ENCODE measurements at places on chromosomes 1 and 21.

- DNase-seq = no peak
Measured at GRCh38 chr1:5165762-5166161, 511.4 kb downstream of the AJAP1 start.

DNA sequence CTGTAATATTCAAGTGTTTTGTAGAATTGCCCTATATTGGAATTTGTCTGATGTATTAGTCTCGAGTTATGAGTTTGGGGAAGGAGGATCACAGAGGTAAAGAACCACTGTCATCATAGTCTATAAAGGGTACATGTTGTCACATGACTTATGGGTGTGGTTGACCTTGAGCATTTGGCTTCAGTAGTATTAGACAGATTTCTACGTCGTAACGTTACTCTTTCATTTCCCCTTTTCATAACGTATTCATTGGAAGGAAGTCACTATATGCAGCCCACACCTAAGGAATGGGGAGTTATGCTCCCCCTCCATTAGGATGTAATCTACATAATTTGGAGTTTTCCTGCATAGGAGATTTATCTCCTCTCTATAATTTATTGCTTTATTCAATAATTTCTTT is 110.1 kb upstream of the VAV3 start:
- DNase-seq = no peak

DNA sequence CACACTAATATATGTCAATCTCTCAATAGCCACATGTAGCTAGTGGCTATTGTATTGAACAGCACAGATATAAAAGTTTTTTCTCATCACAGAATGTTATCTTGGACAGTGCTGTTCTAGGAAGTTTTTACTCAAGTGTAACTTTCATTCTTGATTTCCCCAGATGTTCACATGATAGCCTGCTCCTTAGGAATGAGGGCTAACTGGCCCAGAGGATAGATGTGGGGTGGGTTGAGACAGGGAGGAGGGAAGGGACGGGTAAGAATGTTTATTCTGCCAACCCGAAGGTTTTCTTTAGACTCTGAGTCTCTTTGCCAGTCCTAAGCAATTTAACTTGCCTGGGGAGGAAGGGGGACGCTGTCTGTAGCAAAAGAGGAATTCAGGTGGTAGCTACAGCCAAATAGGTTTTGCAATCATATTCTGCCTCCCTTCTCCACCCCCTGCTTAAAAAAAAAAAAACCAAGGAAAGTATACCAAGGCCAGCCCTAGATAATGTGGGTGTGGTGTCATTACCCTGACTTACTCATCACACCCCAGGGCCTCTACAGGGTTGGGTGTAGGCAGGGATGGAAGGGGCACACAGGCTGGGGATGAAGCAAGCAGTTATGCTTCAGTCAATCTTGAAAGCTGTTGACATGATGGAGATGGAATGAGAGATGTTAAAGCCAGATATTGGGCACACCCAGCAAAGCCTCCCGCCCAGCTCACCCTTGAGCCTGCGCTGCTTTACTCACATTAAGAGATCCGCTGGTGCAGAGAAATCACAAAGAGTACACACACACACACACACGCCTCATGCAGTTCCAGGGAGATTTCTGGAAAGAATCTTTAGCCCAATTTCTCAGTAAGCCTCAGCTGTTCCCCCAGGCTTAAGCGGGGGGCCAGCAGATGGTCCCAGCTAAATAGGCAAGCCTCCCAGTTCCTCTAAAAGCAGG is 59.9 kb downstream of the PLXNA2 start:
- peak; percentile 72 for DNase-seq

DNA sequence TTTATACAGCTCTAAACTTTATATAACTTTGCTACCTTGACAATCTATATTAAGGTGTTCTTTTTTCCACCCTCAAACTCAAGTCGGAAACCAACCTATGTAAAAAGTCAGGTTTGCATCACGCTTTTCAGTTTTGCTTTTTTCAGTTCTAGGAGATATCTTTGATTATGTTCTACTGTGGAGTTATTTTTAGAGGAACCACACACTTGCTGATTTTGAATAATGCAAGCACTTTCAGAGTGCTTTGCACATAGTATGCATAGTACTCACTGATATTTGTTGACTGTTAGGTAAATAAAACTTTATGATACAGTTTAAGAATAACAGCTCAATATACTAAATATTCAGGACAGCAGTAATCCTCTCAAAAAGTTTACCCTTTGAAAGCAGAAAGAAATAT is 564.2 kb upstream of the ZRANB2 start:
- no peak for DNase-seq

DNA sequence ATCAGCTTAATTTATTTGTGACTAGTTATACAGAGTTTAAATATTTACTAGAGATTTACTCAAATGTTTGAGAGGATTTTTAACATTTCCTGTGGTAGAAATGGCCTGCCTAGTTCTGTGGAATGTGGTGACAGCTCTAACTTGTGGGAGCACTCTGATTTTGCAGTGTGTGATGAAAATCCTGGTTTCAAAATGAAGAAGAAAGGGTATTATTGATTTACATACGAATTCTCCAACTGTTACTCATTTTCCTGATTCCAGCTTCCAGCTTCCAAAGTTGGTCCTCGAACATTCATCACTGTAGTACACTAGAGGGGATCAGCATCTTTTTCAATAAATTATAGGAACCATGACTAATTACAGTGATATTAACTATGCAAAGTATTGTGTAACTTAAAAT is 462.7 kb upstream of the PKN2 start:
- DNase-seq = no peak

GRCh38 chr1:230186003-230186863 is 119.2 kb downstream of the GALNT2 start:
- DNase-seq = no peak

DNA sequence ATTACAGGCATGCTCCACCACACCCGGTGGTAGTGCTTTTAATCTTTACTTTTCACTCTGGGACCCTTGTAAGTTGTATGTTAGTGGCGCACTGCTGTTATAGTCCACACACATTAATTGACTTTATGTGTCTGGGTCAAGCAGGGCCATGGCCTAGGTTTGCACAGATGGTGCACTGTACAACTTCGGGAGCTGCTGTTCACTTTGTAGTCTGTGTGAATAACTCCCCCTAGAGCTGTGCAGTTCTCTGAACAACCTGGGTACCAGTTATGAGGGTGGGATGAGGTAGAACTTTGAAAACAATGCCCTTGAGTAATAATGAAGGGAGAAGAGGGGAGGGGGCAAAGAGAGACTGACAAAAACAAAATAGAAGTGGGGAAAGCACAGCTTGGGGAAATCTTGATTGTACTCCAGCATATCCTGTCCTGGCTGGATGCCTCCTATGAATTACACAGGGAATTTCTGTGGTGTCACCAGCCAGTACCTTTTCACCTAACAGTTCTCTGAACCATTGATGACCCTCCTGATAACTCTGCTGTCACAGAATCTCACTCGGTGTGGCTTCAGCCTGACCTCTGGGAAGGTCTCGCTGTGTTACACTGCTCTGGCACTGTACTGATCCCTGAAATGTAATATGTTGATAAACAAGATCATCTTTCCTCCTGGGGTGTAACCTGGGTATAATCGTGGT is 2.2 kb downstream of the PTGFRN start:
- DNase-seq = no peak

DNA sequence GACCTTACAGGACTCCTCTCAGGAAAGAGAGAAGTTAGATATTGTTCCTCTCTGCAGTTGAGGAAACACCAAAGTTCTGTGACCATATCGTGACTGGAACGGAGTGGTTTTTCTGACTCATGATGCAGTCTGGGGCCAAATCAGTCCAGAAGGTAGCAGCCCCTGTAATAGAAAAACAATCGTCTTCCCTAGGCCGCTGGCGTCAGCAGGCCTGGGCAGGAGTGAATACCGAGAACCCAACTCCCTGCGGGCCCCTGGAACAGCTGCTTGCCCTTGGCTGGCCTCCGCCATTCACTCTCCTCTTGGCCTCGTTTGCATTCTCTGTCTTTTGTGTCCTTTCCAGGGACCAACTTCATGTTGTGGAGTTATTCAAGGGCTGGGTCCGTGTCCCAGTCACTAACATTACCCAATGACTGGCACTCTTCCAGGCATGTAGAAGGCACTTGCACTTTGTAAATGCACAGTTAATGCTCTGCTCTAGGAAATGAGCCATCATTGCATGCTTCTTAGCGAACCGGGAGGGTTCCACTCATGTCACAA is 10.9 kb upstream of the CD101 start:
- peak; percentile 90 for DNase-seq
